ENCODE measurements at places on chromosomes 4 and X.

GRCh38 chr4:113057891-113058290 is 8.4 kb downstream of the ANK2 start:
- DNase-seq, result no peak

DNA sequence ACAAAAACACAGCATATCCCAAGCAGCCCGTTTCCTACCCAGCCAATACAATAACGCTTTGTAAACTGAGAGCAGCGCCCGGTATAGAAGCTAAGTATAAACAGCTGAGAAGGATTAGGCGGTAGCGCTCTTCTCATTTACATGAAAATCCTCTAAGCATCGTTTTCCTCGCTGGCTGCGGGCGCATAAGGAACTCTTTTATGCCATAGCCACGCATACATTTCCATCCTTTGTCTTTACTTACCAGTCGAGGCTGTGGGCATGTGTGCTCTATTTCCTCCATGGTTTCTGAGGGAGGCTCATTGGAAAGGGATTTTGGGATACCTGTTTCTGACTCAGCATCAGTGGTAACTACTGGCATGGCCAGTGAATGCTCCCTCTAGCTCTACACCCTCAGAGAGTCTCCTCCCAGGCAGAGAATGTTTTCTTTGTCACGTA is 383 bp downstream of the PCYT1B start:
- no peak for DNase-seq

DNA sequence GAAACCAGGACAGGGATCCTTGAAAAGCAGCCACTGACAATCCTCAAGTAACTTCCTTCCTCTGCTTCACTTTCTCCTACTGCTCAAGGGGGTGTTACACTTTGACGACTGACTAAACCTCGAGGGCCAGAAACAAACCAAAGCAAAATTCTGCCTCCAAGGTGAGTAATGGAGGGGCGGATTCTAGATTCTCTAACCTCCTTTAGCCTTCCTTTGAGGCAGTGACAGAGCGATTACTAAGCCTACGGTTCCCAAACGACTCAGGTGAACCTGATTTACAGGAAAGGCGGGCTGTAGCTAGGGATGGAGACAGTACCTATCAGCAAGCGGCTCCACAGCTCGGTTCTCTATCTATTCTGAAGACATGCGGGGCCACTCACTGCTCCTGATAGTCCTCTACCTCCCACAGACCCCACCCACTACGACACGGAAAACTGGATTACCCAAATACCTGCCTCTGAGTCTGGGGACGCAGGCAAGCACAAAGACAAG is 487 bp downstream of the TBCK start:
- DNase-seq, result no peak

DNA sequence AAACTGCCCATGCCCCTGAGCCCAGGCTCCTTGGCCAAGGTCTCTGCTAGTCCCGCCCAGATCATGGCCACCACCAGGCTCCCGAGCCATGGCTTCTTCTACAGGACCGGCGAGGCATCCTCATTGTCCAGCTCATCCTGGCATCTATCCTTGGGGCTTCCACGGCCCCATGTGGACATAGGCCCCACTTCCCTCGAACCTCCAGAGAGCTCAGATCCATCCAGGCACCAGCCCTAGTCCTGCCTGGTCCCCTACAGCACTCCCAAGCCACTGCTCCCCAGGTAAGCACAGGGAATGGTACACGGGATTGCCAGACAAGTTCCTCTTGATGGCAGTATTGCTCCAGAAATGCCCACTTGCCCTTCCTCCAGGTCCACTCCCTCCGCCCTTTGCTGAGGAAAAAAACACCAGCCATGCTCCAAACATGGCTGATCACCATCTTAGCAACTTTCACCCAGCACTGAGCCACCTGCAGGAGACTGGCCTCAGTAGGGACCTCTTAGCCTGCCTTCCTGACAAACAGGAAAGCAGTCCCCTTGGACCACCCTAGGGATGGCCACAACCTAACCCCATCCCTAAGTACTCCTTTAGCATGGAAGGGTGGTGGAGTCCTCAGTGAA is 272.1 kb upstream of the AGTR2 start:
- no peak for DNase-seq

- DNase-seq, result no peak
Measured at GRCh38 chr4:54238389-54238788, 9.3 kb downstream of the PDGFRA start.

DNA sequence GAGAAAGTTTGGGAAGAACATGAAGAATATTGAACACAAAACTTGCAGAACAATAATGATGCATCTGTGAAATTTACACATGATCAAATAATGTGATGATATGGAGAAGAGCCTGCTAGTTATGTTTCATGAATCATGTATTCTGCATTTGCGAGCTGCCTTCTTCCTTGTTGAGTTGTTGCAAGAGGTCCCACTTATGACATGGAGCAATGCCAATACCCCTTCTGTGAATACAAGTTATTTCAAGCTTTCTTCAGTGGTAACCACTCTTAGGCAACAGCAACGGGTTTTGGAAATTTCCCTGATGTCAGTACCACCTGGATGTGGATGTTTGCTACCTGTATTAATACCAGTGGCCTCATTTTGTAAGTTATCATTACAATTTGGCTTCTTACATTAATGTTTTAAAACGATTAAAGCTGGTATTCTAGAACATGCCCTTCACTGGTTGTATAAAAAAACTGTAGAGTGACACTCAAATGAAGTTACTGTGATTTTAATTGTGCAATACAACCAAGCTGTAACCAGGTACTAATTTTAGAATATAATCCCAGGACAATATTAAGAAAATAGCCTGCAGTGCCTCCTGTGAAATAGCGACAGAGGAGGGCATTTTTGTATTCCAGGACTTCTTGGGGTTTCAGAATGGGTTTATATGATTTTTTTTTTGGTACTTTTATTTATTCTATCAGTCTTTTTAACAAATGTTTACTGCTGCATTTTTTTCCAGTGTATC is 25.3 kb downstream of the IQCM start:
- no peak for DNase-seq

- DNase-seq, result peak; percentile 11
Measured at GRCh38 chr4:136713140-136713539, 819.2 kb downstream of the PCDH18 start.

GRCh38 chrX:151621422-151621821 is 57.9 kb downstream of the PASD1 start:
- no peak for DNase-seq

GRCh38 chrX:130165181-130165702 is 399 bp downstream of the AIFM1 start:
- no peak for DNase-seq

GRCh38 chr4:88958080-88958479 is 98.9 kb downstream of the FAM13A start:
- no peak for DNase-seq

DNA sequence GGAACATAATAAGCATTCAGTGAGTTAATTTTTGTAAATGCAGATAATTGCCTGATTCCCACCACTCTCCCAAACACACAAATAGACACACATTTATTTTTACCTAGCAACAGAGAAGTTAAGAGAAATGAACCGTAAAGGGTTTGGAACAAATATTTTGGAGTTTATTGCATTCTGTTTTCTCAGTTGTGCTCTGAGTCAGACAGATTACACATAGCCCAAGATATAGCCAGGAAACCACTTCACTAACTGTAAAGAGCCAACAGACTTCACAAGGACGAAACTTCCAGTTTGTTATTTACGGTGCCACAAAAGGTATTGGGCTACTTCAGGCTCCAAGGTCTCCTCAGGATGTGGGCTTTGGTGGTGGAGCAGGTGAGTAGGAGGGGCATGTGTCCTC is 217.0 kb downstream of the BMPR1B start:
- DNase-seq, result no peak

- no peak for DNase-seq
Measured at GRCh38 chr4:139958739-139959098, 195.3 kb downstream of the MAML3 start.

DNA sequence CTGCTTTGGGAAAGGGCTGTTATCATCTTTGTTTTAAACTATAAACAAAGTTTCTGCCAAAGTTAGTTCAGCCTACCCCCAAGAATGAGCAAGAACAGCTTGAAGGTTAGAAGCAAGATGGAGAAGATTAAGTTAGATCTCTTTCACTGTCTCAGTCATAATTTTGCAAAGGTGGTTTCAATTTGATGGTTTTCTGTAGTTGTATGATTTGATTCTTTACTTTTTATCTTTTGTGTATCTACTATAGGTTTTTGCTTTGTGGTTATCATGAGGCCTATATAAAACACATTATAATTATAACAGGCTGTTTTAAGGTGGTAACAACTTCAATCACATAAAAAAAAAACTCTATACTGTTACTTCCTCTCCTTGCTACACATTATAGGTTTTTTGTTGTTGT is 35.4 kb upstream of the ALG13 start:
- DNase-seq, result no peak

DNA sequence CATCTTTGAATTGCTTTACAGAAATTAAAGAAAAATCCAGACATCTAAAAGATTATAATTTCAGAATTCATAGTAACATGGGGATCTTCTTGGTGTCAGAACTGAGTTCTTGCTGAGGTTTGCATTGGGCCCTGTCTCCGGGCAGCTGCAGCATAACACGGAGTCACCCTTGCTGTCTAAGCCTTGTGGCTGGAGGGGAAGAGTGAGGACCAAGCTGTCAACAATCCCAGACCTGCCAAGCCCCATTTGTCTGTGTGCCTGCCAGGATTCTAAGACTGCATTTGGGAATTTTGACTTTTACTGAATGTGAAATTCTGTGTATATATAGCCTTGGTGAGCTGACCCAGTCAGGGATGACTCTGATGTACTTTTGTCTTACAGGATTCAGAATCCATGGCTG is 25.2 kb upstream of the NAP1L5 start:
- no peak for DNase-seq

DNA sequence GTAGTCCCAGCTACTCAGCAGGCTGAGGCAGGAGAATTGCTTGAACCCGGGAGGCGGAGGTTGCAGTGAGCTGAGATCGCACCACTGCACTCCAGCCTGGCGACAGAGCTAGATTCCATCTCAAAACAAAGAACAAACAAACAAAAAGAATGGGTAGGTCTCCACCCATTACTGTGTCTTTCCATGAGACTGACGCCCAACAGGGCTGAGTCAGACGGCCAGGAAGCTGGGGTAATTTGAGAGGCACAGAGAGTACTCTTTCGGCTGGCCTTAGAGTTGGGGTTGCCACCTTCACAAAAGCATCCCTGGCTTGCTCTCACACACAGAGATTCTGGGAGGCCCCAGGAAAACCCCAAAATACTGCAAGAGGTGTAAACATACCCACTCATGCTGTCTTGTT is 72.0 kb upstream of the DHRSX start:
- no peak for DNase-seq

GRCh38 chrX:10017872-10018271 is 50.7 kb downstream of the CLDN34 start:
- DNase-seq, result no peak

DNA sequence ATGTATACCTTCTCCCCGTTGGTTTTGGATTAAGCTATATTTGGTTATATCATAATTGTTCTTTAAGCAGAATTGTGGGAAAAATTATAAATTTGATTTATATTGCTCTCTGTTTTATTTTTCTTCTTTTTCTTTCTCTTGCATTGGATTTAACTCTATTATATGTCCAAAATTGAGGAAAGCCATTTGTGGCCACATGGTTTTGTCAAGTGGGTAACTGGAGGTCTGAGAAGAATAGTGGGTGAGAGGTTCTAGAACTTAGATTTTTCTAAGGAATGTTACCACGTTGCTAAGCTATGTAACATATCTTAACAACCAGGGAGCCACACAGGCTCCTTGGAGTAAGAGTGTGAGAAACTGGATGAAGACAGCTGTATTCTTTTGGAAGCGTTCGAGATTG is at the start of gene C4orf17:
Gene C4orf17 (plus strand): TSS at position 301 of the 400 bp plus-strand sequence. CDS start 2,061 bp downstream, outside the sequence.
- DNase-seq, result no peak

DNA sequence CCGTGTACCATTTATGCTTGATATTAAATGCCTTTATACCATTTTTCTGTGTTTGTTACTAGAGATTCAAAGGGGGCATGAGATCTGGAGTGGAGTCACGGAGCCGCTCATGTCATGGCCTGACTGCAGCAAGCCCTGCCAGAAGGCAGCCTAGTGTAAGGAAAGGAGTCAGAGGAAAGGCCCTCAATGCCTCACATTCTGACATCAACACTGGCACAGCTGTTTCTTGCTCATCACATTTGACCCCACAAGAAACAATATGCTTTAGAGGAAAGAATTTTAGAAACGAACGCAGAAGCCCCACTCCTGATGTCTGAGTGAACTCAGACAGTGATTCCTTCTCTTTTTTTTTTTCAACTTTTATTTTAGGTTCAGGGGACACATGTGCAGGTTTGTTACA is 322.4 kb upstream of the CPEB2 start:
- no peak for DNase-seq

GRCh38 chr4:123401271-123402120 is 4.9 kb downstream of the SPRY1 start:
- DNase-seq, result no peak

GRCh38 chr4:143728166-143728565 is 27.7 kb upstream of the FREM3 start:
- no peak for DNase-seq

DNA sequence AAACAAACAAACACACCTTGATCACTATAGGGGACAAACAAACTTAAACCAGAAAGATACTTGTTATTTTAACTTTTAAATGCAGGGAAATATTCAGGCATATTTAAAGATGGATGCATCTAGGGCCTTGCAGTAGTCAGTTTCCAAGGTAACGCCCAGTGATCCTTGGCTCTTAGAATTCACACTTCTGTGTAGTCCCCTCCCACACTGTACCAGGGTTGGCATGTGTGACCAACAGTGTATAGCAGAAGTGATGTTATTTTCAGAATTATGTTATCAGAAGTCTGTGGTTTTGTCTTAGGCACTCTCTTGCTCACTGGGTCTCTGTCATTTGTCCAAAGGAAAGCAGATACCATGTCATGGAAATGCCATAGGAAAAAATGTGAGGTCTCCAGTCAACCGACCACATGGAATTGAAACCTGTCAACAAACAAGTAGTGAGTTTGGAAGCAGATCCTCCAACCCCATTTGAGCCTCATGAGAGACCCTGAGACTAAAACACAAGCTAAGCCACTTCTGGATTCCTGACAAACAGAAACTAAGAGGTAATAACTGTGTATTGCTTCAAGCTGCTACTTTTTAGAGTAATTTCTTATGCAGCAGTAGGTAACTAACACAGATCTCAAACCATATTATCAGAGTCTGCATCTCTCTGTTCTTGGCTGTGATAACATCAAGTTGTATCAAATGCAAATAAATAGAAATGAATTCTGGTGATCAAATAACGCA is 670.3 kb downstream of the KCTD8 start:
- DNase-seq, result no peak

GRCh38 chr4:138310991-138311390 is 68.8 kb upstream of the SLC7A11 start:
- DNase-seq, result no peak

DNA sequence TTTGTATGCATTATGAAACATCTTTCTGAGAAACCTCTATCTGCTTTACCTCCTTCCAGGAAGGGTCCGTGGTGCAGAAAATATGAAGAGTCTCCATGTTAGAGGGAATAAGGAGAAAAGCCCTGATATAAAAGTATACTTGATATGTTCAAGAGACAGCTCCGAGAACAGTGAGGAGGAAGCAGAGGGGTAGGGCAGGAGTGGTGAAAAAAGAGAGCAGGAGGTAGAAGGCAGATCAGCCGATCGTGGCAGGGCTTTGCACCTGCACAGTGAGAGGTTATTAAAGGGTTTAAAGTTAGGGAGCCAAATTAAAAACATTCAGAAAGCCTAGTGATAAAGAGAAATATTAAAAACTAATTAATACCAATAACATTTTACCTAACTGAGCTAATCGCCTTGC is 419.7 kb downstream of the FAT4 start:
- no peak for DNase-seq

All from brain pericyte (primary cell).